ENCODE measurements at places on chromosomes 6 and 20. TPM values are rescaled to one million over a fixed set of nuclear protein-coding genes. Genes with fewer than 3 reads are reported as not detected.

DNA sequence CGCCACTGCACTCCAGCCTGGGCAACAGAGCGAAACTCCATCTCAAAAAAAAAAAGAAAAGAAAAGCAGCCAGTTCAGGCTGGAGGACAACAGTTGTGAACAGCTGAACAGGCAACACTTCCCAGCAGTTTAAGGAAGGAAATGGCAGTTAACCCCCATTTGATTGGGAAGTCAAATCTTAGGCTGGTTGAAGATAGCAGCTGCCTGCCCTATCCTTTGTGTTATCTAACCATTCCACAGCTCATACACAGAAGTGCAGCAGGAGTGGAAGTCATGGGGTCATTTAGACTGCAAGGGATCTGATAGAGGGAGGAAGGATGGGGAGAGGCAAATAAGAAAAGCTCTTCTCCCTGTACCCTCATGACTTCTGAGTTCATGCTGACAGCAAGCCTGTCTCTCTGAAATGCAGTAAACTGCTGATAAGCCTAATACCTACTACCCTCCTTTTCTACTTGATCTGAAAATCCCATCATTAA, 35.3 kb downstream of the KCTD20 start:
- DNase-seq, result no peak

GRCh38 chr6:151499551-151499950, 5.7 kb downstream of the CCDC170 start:
- DNase-seq, result no peak

The ABHD12 gene
- 15.9 TPM for total RNA-seq

- peak; percentile 50 for DNase-seq
These were observed 1.7 kb downstream of the RPS6KA2 start for GRCh38 chr6:166625356-166625755.

DNA sequence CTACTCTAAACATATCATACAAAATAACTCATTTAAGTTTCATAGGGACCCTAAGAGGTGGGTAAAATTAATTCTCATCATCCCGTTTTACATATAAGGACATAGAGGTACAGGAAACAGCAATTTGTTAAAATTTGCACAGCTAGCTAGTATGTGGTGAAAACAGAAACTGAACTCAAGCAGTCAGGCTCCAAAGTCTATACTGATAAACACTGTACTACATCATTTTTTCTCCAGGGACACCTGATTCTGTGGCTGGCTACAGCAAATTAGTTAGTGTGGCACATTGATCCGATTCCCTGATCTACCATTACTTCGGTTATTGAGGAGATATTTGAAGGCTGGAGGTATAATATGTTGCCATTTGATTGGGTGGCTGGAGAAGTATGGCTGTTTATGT, 36.2 kb upstream of the E2F3 start:
- no peak for DNase-seq

The BPIFB4 gene
- not detected for total RNA-seq

DNA sequence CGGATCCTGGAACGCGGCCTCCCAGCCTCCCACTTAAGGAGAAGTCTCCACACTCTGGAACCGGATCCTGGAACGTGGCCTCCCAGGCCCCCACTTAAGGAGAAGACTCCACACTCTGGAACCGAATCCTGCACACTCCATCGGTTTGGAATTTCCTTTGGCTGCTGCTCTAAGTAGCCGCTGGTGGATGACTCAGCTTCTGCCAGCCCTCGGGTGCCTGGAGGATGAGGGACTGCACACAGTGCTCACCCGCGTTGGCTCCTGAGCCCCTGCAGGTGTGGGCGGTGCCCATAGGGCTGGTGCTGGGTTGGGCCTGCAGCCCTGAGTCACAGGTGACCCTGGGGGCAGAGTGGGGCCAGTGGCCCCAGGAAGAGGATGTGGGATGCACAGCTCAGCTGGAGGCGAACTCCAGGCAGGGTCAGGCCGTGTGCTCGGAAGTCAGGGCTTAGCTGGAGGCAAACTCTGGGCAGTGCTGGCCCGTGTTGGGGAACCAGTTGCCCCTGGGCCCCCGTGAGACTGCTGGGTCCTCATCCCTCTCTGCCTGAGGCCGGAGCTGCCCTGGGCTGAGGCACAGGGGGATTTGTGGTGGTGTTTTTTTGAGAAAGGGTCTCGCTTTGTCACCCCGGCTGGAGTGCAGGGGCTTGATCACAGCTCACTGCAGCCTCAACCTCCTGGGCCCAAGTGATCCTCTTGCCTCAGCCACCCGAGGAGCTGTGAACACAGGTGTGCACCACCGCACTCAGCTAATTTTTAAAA, 13.9 kb upstream of the TNFRSF6B start:
- peak; percentile 100 for DNase-seq

The HLA-E gene
- 25.6 TPM for total RNA-seq

The PKIB gene
- total RNA-seq, result 0.89 TPM

GRCh38 chr6:142848156-142848555, 96.8 kb downstream of the HIVEP2 start:
- DNase-seq, result no peak

The TRIM10 gene
- not detected for total RNA-seq

DNA sequence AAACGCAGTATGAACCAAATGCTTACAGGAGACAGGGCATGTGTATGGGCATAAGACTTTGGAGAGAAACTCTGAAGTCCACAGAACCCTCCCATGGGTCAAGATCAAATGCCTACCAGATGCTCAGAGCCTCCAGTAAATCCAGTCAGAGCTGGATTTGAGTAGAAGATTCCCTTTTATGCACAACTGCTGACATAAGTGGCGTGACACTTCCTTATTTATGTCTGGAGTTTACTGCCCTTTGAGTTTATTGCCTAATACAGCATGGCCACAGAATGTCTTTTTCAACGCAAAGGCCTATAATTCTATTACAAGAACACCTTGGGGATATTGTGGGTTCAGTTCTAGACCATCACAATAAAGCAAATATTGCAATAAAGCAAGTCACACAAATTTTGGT, 220.0 kb upstream of the FOXQ1 start:
- no peak for DNase-seq

DNA sequence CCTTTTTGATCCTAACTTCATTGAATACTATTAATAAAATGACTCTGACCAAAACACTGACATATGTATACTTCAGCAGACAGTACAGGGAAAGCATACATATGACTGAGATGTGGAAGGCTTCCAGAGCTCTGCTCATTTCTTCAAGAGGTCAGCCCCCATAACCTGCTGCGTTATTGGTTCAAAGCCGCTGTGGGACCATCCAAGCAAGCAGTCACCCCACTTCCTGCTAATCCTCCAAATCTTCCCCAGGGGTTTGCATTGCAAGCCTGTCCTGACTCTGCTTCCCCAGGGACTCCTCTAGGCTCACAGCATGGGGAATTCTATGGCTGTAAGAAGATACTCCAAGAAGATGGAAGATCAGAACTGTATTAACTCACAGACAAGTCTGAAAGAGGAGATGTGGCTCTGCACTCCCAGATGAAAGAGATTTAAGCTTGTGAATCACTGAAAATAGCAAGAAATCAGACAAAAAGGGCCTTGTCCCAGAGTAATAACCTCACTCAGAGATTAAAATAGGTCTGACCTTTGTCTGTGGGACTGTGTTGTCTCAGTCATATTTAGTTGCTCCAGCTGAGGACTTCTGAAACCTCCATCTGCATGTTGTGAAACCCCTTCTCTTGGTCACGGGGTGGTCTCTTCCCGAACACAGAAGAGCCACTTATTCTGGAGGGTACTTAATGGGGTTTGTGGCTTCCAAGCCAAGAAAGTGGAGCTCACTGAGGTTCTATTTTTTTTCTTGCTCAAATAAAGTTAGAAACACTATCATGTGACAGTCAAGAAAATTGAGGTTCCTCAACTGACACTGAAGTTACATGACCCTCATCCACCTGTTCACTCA, 101.5 kb upstream of the MARCKS start:
- no peak for DNase-seq

DNA sequence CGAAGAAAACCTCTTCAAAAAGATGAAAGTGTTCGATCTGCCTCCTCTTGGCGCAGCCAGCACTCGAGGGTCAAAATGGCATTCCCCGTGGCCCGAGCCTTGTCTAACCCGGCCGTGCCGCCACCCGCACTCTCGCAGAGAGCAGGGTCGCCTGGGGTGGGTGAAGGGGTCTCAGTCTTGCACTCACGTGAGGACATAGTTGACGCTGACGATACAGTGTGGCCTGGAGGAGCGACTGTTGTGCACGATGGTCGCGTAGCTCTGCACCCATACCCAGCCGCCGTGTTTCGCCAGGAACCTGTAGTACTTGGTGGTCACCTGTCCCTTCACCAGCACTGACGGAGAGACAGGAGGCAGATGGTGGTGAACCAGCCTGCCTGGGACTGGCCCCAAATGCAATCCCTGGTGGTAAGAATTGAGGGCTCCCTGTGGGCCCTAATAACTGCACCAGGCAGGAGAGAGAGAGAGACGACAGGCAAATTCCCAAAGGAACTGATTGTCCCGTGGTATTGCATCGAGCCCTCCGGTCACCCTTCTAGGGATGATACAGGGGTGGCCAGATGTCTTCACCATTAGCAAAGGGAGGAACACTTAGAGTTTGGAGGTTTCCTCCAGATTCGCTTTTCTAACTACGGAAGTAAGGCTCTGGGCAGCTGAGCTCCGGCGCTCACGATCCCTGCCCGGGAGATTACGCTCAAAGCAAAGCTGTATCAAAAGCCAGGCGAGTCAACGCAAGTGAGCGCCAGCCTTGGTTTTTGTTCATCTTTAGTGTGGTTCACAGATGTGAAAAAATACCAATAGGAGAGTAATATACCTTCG, 17.4 kb downstream of the SIM1 start:
- no peak for DNase-seq

GRCh38 chr6:112618849-112619248, 271.7 kb downstream of the RFPL4B start:
- no peak for DNase-seq

- no peak for DNase-seq
These were observed 939 bp downstream of the DTNBP1 start for GRCh38 chr6:15661853-15662325.

GRCh38 chr6:155253337-155253736, 10.5 kb upstream of the CLDN20 start:
- no peak for DNase-seq

The SH3BGRL2 gene
- total RNA-seq, result 1.2 TPM

GRCh38 chr6:157271441-157271840, 51.9 kb downstream of the TMEM242 start:
- DNase-seq, result no peak

- no peak for DNase-seq
These were observed 39.0 kb downstream of the TTLL9 start for GRCh38 chr20:31909253-31910070.

The BNIP5 gene
- not detected for total RNA-seq

GRCh38 chr6:3596766-3597165, 139.9 kb upstream of the SLC22A23 start:
- DNase-seq, result no peak

DNA sequence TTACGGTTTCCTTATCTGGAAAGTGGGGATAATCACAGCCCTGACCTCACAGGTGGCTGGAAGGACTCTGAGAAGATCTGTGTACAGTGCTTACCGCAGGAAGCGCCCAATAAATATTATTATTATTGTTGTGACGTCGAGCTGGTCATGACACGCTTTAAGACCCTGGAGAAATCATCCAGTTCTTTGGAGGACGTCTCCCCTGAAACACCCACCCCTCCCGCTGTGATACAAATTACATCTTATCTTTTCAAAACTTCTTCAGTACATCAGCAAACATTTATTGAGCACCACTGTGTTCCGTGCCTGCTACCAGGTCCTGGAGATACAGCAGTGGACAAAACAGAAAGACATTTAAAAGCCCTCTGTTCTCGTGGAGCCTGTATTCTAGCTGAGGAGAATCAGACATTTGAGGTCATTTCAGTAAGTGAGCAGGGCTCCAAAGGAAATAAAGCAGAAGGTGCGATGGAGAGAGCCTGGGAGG, 118.7 kb downstream of the CEBPB start:
- no peak for DNase-seq

The HDGFL1 gene
- not detected for total RNA-seq

The DLK2 gene
- total RNA-seq, result 1.5 TPM

GRCh38 chr6:27049863-27050781, 197.4 kb upstream of the PRSS16 start:
- DNase-seq, result no peak

DNA sequence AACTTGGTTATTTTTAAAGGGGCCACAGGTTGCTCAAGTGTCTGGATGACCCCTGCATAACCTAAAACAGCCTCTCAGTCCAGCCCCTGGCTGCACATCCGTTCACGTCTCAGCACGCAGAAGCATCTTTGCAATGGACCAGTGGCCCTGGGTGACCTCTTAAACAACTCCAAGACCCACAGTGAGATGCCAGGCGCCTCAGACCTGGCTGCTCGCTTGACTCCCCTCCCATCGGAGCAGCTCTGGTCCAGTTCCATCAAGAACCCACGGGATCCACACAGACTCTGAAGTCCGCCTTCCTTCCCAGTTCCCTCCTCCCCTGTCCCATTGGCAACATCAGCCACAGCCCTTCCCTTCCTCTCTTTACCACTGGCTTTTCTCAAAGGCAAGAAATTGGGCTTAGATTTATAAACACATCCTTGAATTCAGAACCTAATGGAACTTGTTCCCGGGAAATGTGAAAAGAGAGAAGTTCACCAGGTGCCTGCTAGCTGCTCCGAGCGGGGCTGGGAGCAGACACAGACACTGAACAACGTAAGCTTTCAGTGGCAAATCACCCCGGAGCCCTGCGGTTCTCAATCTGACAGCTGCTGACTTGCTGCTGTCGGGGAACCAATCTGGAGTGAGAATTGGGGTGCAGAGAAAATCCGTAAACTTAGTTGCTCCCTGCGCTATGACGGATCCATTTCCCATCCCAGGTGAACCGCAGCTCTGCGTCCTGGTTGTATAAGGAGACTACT, 39.6 kb upstream of the MPC1 start:
- DNase-seq, result no peak

The SLC32A1 gene
- total RNA-seq, result not detected

GRCh38 chr6:89612121-89612520, 26.4 kb downstream of the LYRM2 start:
- DNase-seq, result no peak

The TRIM39 gene
- 9.3 TPM for total RNA-seq
